ENCODE measurements at places on chromosomes 11 and 22. TPM values are rescaled to one million over a fixed set of nuclear protein-coding genes. Genes with fewer than 3 reads are reported as not detected.

DNA sequence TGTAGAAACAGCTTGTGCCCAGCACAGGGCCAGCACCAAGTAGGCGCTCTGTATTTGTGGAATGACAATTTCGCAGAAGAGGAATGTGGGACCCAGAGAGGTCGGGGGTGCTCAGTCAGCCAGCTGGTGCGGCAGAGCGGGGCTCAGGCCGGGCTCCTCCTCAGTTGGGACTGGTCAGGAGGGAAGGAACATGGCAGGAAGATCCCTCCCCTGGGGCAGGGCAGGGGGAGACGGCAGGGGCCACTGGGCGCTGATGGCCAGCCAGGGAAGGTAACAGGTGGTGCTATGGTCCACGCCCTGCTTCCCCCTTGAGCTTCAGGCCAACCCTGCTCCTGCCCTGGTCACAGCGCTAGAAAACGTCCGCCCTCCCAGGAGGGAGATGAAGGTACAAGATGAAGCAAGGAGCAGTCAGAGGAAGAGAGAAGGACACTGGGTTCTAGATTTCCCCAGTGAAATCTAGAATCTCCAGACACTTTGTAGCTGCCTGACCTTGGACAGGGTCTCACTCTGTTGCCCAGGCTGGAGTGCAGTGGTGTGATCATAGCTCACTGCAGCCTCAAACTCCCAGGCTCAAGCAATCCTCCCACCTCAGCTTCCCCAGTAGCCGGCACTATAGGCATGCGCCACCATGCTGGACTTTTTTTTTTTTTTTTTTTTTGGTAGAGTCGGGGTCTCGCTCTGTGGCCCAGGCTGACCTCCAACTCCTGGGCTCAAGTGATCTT is 13.5 kb upstream of the SPI1 start:
- no peak for DNase-seq

DNA sequence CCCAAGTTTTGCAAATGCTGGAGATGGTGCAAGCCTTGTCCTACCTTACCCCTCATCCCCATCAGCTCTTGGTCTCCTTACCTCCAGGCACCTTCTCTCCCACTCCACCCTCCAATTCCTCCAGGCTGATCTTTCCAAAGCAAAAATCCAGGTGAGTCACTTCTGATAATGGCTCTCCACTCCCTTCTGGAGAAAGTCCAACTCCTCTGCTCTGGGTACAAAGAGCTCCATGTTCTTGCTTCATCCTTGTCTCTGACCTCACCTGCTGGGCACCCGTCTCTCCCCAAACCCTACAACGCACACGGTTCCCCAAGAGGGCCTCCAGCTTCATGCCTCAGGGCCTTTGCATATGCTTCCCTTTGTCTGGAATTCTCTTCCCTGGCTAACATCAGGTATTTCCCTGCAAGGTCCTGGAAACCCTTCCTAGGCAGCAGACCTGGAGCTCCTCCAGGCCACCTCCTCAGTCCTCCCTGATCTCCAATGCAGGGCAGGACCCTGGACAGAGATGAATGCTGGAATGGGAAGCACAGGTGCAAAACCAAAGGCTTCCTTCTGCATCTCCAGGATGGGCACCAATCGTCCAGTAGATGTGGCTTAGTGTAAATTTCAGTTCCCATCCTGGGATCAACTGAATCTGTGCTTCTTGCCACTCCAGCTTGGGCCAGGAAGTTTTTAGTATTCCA is 22.7 kb downstream of the IFT27 start:
- no peak for DNase-seq

- DNase-seq: no peak
Measured at GRCh38 chr11:116421529-116422185, 351.1 kb downstream of the BUD13 start.

- no peak for DNase-seq
Measured at GRCh38 chr22:35728639-35729308, 11.1 kb downstream of the APOL5 start.

GRCh38 chr11:71184421-71185210 is 67.8 kb downstream of the SHANK2 start:
- DNase-seq: no peak

DNA sequence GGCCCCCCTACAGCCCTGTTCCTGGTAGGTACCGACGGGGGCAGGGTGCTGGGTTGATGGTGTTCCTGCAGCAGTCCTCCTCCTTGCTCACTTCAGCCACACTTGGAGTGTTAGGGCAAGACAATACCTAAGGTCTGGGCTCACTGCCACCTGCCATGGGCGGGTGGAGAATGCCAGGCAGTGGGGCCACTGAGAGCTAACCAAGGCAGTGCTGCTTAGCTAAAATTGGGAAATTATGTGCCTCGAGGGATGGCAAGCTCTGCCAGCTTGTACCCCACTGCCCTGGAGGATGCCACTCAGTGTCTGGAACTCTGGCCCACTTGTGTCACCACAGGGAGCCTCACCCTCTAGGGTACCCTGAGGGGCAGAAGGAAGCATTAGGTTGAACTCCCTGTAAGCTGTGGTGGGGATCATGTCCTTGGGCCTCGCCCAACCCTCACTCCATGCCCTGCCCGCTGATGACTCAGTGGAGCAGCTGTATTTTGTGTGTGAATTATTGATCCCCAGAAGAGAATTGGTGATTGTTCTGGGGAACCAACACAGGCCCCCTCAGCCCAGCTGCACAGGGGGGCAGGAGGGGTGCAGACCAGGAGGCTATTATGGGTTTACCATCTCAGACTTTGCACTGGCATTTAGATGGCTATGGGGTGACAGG is 17.7 kb downstream of the PHLDB1 start:
- no peak for DNase-seq

DNA sequence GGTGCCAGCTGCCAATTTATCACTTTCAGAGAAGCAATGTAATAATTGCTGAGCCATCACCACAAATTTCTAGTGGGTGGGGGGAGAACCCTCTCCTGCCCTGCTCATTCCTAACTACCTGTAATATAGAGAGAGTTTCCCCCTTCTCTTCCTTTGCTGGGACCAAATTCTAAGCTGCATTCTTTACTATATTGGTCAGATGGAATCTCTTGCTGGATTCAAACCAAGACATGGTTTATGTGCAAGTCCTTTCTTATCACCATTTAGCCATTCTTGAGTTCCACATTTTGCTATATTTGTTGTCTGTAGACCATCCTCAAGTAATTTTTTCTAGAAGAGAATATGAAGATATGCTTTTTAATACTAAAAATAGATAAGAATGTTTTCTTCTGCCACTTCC is 452.1 kb downstream of the MN1 start:
- no peak for DNase-seq

GRCh38 chr22:29096736-29097669 is 24.2 kb downstream of the KREMEN1 start:
- no peak for DNase-seq

- no peak for DNase-seq
Measured at GRCh38 chr11:95536047-95536690, 253.4 kb downstream of the FAM76B start.

DNA sequence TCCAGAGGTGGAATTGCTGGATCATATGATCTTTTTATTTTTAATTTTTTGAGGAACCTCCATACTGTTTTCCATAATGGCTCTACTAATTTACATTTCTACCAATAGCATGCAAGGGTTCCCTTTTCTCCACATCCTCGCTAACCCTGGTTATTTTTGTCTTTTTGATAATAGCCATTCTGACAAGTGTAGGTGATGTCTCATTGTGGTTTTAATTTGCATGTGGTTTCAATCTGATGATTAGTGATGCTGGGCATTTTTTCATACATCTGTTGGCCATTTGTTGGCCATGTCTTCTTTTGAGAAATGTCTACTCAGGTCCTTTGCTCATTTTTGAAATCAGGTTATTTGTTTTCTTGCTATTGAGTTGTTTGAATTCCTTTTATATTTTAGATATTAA is 15.4 kb upstream of the OR4D5 start:
- no peak for DNase-seq

GRCh38 chr11:109970516-109971183 is 122.5 kb upstream of the ZC3H12C start:
- DNase-seq: no peak

GRCh38 chr11:43921561-43922294 is 20.7 kb upstream of the C11orf96 start:
- DNase-seq: no peak

DNA sequence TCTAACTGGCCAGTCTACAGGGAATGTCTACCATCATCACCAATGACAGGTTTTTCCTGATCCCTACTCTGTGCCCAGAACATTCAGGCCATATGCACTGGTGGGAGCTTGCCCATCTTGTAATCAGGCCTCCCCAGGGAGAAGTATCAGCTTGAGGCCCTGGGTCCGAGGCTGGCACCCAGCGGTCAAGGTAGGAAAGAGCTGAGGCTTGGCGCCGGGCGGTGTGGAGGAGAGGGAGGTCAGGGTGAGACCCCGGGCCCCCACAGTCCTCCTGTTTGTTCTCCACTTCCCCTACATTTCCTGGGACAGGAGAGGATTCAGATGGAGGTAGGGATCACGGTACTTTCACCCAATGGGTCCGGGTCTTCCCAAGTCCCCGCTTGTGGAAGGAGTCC is 15.5 kb downstream of the TSKU start:
- DNase-seq: no peak

DNA sequence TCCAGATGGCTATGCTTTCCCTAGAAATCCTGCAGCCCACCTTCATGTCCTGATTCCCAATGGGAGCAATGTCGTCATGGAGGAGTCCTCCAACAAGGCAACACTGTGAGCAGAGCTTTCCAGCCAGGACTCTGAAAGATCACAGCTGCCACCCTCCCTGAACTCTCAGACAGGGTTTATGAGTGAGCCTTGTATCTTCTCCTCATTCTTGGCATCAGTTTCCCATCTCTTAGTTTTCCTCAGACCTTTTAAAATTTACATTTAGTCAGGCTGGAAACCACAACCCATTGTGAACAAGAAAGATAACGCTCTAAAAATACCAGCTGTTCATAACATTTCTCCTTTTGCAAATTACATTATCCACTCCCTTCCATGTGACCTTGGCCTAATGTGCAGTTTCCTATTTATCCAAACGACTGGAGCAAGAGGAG is 15.6 kb upstream of the LYVE1 start:
- no peak for DNase-seq

GRCh38 chr11:12854829-12855228 is 154.3 kb upstream of the RASSF10 start:
- DNase-seq: no peak

- DNase-seq: no peak
Measured at GRCh38 chr11:17256512-17256911, 20.0 kb upstream of the NUCB2 start.

DNA sequence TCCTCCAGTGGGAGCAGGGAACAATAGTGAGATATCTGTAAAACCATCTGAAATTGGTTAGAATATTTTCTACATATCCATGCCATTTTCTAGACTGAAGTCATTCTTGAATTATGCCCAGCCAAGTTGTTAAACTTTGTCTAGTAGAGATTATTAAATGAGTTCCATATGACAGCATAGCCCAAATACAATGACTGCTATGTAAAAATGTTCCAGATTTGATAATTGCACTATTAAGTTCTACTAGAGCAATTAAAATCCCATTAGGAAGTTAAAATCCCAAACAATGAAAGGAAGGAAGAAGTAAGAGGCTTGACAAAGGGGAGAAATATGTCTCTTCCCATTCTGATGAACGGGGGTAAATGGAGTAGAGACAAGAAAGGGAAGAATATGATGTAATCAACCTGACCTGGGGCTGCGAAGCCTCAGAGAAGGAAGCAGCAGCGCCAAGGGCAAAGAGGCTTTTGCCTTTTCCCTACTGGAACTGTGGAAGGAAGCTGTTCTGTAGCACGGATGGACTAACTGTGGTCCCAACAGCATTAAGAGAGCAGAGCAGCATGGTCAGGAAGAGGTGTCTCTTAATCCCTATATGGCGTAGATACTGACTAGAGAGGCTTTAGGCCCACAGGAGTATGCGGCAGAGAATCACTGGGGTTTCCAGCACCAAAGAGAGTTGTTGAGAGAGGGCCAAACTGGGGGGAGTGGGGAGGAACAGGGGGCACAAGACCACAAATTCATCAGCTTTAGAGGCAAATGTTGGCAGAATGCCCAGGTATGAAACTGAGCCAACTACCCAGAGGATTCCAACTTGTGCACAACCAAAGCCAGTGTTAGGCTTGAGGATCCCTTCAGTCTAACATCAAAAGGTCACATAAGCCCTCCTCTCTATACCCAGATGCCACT is 26.7 kb downstream of the RRP8 start:
- no peak for DNase-seq

DNA sequence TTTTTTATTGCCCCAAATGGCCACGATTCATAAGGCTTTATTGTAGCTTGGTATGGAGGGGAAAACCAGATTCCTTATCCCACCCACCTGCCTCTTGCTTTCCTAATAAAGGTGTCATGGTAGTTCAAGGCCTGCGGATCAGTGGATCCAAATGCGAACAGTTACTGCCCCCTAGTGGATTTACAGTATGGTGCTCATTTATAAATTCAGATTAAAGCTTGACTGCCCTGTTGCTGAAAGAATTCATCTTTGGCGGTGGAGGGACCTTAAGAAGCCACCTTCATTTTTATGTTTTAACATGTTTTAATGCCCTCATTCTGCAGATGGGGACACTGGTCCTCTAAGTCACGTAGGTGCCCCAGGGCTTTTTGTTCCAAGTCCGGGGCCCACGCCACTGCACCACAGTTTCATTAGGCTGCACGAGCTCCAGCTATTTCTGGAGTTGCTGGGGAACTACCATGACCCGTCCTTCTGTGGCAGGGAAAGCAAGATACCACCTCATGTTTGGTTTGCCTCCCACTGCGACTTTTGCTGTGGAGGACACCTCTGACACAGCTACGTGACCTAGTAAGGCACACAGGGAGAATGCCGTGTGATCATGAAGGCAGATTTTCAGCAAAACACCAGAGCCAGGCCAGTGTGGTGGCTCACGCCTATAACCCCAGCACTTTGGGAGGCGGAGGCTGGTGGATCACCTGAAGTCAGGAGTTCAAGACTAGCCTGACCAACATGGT is 15.6 kb upstream of the INCENP start:
- DNase-seq: no peak

- no peak for DNase-seq
Measured at GRCh38 chr11:121012091-121012490, 11.8 kb upstream of the TBCEL start.

LRRC10B gene
- total RNA-seq: 8.2 TPM

HTR3A gene
- 14.5 TPM for total RNA-seq

MUC5AC gene
- not detected for total RNA-seq

LRRC56 gene
- total RNA-seq: 2.6 TPM

TCN2 gene
- total RNA-seq: 4.1 TPM

B3GAT1 gene
- 240 TPM for total RNA-seq

DDTL gene
- total RNA-seq: 0.96 TPM

GAB4 gene
- 0.15 TPM for total RNA-seq

CCDC73 gene
- total RNA-seq: not detected

CCDC34 gene
- 3.5 TPM for total RNA-seq

Data from glutamatergic neuron (in vitro differentiated cells).